ENCODE measurements at places on chromosomes 4 and X.

- no peak for DNase-seq
These were observed 54.5 kb upstream of the NOCT start for GRCh38 chr4:138961129-138961528.

- DNase-seq, result no peak
These were observed 549.5 kb upstream of the CPEB2 start for GRCh38 chr4:14452764-14453163.

- no peak for DNase-seq
These were observed 537 bp upstream of the PRKX start for GRCh38 chrX:3713937-3714434.

DNA sequence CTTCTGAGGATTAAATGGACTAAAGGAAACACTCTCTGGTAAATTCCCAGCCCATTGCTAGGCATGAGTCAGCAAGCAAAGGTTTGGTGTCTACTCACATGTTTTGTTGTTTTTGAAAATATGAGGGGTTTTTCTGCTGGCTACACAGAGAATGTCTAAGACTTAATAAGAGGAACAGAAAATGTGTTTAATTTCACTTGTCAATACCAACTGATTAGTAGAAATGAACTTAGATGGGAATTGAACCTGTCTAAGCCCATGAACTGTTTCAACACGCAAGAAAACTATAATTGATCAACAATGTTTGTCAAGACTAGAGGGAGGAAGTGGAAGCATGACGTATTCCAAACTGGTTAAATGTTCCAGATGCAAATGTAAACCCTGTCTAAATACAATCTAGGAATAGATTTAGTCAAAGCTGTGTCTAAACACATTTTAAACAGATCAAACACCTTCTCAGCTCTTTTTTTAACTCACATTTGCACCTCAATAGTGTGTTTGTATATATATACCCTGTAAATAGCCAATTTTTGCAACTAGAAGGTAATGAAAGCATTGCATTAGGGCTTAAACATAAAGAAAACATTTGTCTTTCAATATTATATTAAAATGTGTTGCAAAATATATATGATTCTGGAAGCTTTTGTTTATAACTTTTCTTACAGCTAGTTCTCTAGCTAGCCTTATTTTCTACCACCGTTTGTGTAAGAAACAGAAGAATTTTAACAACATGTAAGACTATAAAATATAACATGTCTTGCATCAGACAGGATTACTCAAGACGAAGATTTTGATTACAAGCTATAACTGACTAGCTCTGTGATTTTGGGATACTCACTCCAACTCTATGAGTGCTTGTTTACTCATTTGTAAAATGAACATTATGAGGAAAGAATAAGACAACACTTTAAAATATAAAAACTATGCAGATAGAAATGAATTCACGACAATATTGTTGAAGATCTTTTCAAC is 607.8 kb downstream of the FSTL5 start:
- no peak for DNase-seq

- DNase-seq, result no peak
These were observed 62.4 kb downstream of the PAGE2 start for GRCh38 chrX:55151199-55151598.

- DNase-seq, result no peak
These were observed 105.9 kb upstream of the DIAPH2 start for GRCh38 chrX:96578781-96579180.

- no peak for DNase-seq
These were observed 242.3 kb downstream of the AFAP1 start for GRCh38 chr4:7697343-7697742.

GRCh38 chrX:6134255-6134654 is 94.4 kb downstream of the NLGN4X start:
- no peak for DNase-seq

DNA sequence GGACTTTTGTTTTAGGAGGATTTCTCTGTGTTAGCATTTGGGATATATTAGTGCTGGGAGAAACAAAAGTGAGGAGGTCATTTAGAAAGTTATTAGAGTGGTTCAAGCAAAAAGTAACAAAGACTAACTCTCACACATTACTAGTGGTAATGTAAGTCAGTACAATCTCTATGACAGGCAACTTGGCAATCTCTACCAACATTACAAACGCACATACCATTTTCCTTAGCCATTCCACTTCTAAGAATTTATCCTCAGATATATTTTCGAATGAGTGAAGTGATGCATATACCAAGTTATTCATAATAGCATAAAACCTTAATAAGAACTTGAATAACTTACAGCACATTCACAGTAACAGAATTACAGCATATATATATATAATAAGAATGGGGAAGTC is 146.2 kb downstream of the PRSS12 start:
- no peak for DNase-seq

GRCh38 chr4:102608190-102608589 is 107.0 kb downstream of the NFKB1 start:
- no peak for DNase-seq

GRCh38 chr4:154088741-154089140 is 299.9 kb upstream of the SFRP2 start:
- no peak for DNase-seq

DNA sequence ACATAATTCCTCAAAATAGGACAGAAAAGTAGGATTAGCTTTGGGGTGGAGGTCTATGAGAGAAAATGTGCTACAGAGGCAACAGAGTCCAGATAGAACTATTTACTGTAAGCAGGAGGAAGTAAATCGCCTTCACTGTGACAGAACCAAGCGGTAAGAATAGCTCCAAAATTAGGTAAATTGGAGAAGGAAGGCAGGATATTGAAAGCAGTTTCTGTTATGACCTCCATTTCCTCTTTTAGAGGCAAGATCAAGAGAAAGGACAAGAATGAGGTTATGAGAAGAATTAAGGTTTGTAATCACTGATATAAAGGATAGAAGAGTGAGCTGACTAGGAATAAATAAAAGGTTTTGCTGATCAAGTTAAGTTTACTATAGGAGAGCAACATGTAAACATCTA is 44.1 kb upstream of the NEUROG2 start:
- no peak for DNase-seq

Data from NCI-H187 treated with DMSO at 0.1 percent for 48 hours (cell line).